ENCODE measurements at places on chromosomes 5 and 9.

DNA sequence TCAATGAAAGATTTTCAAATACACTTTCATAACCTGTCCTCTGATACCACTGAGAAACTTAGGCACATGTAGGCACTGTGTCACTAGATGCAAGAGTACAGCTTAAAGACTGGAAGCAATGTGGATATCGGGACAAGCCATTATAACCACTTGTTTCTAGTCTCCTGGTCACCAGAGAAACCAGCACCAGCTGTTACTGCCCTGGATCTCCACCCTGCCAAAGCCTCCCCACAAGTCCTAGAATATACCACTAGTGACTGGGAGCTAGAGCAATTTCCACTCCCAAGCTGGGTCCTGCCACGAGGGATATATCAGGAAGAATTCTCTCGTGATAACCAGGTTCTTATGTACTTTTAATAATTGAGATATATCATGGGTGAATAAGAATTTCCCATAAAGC, 19.5 kb downstream of the REEP5 start:
- no peak for DNase-seq

- DNase-seq, result peak; percentile 42
Observed at GRCh38 chr9:35516479-35516878, 26.6 kb downstream of the RUSC2 start.

DNA sequence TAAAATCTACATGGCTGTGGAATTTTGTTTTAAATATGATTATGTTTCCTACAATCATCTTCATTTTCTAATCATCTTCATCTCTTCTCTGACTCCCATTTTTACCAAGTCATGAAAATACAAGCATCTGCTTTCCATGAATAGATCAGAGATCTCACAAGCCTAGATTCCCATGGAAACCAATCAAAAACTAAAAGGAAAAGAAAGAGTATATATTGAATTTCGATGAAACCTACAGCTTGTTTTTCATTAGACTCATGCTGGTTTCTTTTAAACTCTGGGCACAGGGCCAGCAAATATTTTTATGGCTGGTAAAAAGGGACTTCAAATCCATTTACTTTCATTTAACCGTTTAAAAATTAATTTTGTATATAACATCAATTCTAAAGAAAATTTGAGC, 51.2 kb downstream of the INVS start:
- no peak for DNase-seq

DNA sequence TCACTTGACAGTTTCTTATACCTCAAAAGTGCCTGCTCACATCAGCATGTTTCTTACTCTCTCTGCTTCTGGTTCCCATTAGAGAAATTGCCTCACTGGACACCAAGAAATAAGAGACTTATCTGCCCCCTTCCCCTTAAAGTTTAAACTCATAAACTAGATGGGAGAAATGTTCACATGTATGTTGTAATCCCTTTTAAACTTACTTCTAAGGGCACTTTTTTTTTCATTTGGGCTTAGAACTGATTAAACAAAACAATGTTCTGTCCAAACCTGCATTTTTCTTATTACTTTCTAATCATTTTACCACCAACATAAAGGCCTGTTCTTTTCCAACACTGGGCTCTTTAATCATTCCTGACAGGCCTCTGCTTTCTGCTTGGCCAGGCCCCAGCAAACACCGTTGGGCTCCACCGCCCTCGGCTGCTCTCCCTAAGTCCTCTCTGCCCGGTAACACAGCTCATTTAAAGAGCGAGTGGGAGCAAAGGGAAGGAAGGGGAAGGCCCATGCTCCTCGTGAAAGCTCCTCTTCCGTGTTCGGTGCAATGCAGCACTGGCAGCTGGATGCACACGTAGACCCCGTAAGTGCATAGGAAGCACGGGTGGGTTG, 53.4 kb downstream of the ROR2 start:
- DNase-seq, result no peak

GRCh38 chr9:87732756-87733155, 6.8 kb downstream of the CTSL start:
- DNase-seq, result no peak

Measured in LoVo (cell line).